ENCODE measurements at places on chromosomes 3 and 15. TPM values are rescaled to one million over a fixed set of nuclear protein-coding genes. Genes with fewer than 3 reads are reported as not detected.

- no peak for DNase-seq
These were observed 307.9 kb upstream of the ROPN1 start for GRCh38 chr3:124299831-124300230.

- DNase-seq: no peak
These were observed 201.1 kb downstream of the ADAMTS17 start for GRCh38 chr15:100140527-100141308.

- no peak for DNase-seq
These were observed 8.5 kb downstream of the TRAT1 start for GRCh38 chr3:108830991-108831614.

- DNase-seq: no peak
These were observed 136.0 kb upstream of the NR2E3 start for GRCh38 chr15:71674354-71674753.

- DNase-seq: no peak
These were observed 136.1 kb upstream of the UBE2E1 start for GRCh38 chr3:23669541-23670255.

- DNase-seq: no peak
These were observed 148.4 kb upstream of the TLE3 start for GRCh38 chr15:70245932-70246622.

GRCh38 chr15:59160880-59161593 is 45.6 kb upstream of the LDHAL6B start:
- DNase-seq: no peak

DNA sequence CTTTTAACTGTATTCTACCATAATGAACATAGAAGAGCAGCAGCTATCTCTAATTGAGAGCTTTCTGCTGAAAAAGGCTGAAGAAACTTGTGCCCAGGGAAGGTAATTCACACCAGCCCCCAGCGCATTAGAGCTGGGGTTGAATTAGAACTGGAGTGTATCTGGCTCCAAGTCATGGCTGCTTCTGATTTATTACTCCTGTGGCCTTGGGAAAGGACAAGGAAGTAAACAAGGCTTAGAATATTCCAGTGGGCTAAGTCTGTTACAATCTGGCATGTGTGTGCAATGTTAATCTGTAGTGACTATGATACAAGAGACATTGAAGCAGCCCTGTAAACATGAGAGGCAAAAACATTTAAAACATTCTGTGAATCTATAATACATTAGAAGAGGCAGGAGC is 18.1 kb downstream of the CPA3 start:
- no peak for DNase-seq

DNA sequence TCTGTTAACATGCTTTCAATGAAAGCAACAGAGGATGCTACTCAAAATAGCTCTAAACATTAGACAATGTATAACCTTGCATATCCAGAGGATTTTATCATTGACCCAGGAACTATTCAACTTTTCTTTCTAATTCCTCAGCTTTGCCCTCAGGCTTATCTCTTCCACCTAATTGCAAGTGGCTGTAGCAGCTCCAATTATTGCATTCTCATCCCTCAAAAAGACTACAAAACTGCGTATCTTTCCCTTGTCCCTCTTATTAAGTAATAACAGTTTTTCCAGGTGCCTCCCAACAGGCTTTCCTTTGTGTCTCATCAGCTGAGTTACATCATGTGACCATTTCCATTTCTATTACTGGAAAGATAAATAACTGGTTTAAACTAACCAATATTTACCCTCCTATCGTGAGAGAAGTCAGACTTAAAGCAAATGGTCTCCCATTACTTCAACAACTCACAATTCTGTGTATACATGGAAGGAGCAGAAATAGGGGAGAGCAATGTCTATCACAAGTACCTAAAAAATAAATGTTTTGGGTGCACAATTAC is 78.0 kb upstream of the MBNL1 start:
- DNase-seq: no peak

DNA sequence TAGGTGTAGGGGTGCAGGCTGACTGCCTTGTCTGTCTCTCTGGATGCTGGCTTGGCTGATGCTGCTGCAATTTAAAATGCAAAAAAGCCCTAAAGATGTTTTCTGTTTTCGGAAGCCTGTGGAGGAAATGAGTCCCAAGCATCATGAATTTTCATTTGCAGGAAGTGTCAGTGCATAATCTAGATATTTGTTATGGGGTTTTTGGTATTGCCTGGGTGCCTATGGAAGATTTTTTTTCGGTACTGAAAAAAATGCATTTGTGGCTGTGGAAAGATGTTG is 1.9 kb downstream of the CACNA1D start:
- DNase-seq: no peak

DNA sequence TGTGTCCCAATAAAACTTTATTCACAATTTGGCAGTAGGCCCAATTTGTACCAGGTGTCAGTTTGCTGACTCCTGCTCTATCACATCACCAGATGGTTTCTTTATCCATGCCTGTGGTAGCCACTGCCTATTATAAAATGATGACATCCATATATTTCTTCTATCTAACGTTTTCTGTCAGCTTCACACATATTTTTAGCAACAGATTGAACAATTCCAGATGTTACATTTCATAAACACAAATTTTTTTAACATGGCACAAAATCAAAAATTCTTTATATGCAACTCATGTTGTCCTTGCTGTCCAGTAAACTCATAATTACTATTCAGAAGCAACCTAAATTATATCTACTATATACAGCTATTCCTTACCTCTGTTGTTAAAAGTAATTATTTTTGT is 1371.6 kb downstream of the NSUN3 start:
- no peak for DNase-seq

GRCh38 chr3:102827386-102827785 is 392.6 kb downstream of the ZPLD1 start:
- no peak for DNase-seq

- DNase-seq: no peak
These were observed 46.7 kb downstream of the MCF2L2 start for GRCh38 chr3:183381673-183382072.

- peak; percentile 44 for DNase-seq
These were observed 55.9 kb upstream of the PHLDB2 start for GRCh38 chr3:111803123-111803593.

- no peak for DNase-seq
These were observed 11.4 kb upstream of the HEG1 start for GRCh38 chr3:125067225-125067624.

The FSD2 gene
- not detected for total RNA-seq

The CD80 gene
- 0.40 TPM for total RNA-seq

The STRA6 gene
- not detected for total RNA-seq

The PYGO1 gene
- total RNA-seq: 0.73 TPM

The LNP1 gene
- total RNA-seq: 1.0 TPM
